ENCODE measurements at places on chromosomes 3 and 15.

- no peak for DNase-seq
Measured at GRCh38 chr15:63640146-63640545, 43.0 kb downstream of the FBXL22 start.

- no peak for DNase-seq
Measured at GRCh38 chr15:40762919-40763800, 708 bp upstream of the GCHFR start.

DNA sequence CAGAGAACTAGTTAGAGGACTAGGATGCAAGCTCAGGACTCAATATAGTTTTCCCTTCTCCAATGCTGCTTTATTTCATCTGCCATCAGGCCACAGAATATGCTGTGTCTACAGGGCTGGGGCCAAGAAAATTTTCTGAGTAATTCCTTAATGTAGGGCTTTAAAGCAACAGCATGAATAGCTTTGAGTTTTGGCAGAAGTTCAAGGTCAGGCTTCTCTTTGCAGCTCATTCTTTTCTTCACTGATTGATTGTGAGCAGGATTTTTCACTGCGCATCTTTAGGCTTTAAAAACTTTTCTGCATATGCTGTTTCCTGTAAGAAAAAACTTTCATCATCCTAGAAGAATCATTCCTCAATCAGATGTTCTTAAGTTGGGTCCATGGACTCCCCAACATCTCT is 4.6 kb downstream of the TMEM108 start:
- no peak for DNase-seq

DNA sequence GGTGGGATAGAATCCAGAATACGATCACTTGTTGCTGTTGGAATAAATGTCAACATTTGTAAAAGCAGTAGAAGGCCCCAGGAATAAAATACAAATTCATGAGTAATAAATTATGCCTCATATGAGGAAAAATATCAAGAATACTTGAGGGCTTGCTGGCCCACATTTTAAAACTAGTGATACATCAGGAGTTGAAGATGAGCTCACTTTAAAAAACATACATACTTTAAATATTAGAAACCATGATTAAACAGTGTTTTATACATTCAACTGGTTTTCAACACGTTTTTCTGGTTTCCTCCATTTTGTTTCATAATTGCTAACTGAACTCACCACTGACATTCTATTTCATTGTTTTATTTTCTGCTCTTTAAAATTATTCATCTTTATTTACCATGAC is 141.4 kb downstream of the TFG start:
- no peak for DNase-seq

GRCh38 chr3:170037463-170038433 is at the start of gene GPR160:
Gene GPR160, plus strand, starts transcription at chr3:170037995. Its CDS starts 45,978 bp downstream, at chr3:170083973.
- peak; percentile 77 for DNase-seq

GRCh38 chr15:95837341-95838004 is 493.0 kb upstream of the NR2F2 start:
- DNase-seq = no peak

- no peak for DNase-seq
Measured at GRCh38 chr15:93129702-93130488, 40.9 kb upstream of the RGMA start.

- DNase-seq = no peak
Measured at GRCh38 chr3:70201975-70202374, 110.5 kb downstream of the MDFIC2 start.

DNA sequence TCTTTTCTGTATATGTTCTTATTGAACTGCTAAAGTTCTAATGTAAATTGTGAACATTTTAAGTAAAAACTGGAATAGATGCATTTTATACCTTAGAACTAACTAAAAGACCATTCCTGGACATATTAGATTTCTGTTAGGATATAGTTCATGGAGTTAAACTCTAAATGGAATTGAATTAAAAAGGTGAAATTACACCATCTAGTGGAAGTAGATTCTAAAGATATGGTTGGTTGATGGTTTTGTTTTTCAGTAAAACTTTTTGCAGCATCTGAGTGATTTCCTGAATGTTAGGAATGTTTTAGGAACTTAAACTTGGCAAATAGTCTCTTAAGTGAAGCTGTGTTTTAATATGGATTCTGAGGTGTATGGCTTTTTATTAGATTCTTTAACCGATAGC is 96.8 kb downstream of the SLMAP start:
- DNase-seq = no peak

- no peak for DNase-seq
Measured at GRCh38 chr3:108100906-108101660, 10.3 kb upstream of the CD47 start.

GRCh38 chr3:141081141-141081795 is 30.1 kb downstream of the SPSB4 start:
- DNase-seq = no peak

DNA sequence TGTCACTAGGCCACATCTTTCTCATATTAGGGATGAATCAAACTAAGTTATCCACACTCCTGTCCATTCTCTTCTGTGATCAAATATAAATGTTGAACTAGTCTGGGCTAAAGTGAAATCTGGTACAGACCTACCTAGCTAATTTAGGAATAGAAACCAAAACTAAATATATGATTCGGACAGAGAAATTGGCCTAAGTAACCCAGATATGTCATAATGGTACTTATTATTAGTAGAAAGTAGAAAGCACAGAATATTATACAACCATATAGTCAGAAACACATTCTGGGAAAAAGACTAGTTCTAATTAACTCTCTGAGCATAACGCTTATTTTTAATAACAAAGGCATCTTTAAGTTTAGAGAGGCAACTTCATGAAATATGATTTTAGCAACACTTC is 389.0 kb downstream of the LSAMP start:
- no peak for DNase-seq

GRCh38 chr3:144263706-144264105 is 292.1 kb downstream of the DIPK2A start:
- DNase-seq = no peak

GRCh38 chr3:34884007-34884406 is 755.3 kb upstream of the ARPP21 start:
- no peak for DNase-seq

DNA sequence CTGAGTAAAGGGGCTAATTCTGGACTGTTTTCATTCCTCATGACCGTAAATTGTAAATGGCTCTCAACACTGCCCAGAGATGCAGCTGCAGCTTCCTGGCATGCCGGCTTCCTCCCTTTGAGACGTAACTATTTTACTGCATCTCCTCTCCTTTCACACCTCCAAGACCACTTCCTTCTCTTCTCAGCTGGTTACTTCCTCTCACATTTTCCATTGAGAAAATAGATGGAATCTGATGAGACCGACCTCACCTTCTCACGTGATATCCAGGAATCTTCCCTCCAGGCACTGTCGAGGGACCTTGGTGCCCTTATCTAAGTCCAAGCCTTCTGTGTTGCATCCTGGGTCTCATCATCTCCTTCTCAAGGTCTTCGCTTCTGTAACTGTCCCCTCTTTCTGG is 12.7 kb downstream of the LYSMD4 start:
- DNase-seq = no peak

GRCh38 chr3:124351430-124352148 is 359.7 kb upstream of the ROPN1 start:
- DNase-seq = no peak

GRCh38 chr15:51137024-51137423 is 42.3 kb upstream of the TNFAIP8L3 start:
- DNase-seq = no peak

GRCh38 chr3:42608581-42608980 is 8.1 kb downstream of the NKTR start:
- DNase-seq = no peak

- no peak for DNase-seq
Measured at GRCh38 chr3:189214651-189215050, 42.9 kb downstream of the TPRG1 start.

DNA sequence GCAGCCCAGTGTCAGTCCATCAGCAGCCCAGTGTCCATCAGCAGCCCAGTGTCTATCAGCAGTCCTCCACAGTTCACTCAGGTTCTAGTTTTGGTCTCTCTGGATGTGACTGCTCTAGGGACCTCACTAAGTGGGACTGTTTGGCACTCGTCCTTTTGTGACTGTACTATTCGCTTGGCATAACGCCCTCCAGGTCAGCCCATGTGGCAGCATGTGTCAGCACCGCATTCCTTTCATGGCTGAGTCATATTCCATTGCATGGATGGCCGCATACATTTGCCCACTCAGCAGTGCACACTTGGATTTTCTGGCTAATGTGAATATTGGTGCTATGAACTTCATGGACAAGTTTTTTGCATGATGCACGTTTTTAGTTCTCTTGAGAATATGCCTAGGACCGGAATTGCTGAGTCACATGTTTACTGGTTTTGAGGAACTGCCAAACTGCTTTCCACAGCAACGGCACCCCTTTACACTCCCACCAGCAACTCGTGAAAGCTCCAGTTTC is 16.4 kb downstream of the CHST13 start:
- no peak for DNase-seq

- DNase-seq = no peak
Measured at GRCh38 chr15:60540002-60540651, 61.2 kb upstream of the ICE2 start.

DNA sequence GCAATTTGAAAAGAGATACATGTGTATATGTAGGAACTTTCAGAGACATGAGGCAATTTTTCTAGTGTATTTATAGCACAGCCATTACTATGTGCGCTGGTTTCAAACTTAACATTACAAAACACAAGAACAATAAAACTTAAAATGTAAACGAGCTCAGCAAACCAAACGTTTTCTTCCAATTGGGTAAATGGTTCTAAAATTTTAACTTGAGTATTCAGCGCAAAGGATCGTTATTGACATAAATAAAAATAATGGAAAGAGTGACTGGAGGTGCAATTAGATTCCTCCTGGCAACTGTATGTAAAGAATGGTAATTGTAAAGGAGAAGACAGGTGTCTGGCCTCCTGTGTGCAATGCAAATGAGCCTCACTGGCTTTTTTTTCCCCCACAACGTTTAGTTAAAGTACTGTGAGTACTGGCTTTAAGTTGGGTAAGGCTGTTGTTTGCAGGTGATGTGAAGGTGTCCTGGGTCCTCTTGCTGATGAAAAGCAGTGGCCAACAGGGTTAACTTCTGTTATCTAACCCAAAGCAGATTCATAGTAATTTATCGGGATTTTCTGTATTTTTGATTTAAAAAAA is 14.1 kb upstream of the GADL1 start:
- DNase-seq = no peak

- DNase-seq = no peak
Measured at GRCh38 chr3:165799026-165799425, 38.2 kb downstream of the BCHE start.

DNA sequence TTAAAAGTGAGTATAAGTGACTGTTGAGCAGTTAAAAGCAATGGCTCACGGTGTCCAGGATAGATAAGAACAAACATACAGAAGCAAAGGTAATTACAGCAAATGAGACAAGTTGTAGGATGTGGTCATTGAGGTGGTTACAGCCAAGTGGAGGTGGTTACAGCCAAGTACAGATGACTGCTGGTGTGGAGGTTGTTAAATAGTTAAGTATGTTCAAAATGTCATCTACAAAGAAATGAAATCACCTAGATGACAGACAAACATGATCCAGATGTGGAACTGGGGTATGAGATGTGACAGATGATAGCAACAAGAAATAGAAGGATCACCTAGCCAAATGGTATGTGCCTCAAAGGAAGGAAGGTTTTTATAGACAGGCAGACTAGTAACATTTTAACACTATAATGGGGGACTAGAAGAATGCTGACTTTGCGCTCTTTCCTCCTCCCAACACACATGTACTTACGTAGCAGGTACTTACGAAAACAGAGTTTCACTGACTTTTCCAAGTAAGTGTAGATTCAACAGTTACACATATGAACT is 6.8 kb upstream of the ANKRD28 start:
- DNase-seq = no peak

DNA sequence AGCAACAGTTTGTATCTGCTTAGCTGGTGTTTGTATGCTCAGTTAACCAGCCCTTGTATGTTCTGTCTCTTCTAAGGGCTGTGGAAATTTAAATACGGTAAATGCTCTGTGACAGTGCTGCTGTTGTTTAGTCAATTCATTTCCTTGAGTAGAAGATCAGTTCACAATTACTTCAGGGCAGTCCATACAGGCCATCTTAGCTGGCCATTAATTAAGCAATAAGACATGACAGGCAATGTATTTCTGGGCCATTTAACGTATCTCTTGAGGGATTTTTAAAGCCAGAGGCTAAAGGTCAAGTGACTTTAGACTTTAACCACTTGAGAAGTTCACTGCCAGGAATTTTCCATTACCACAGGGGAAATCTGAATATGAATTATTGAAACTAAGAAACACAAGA is 351.8 kb downstream of the ZIC1 start:
- DNase-seq = no peak

DNA sequence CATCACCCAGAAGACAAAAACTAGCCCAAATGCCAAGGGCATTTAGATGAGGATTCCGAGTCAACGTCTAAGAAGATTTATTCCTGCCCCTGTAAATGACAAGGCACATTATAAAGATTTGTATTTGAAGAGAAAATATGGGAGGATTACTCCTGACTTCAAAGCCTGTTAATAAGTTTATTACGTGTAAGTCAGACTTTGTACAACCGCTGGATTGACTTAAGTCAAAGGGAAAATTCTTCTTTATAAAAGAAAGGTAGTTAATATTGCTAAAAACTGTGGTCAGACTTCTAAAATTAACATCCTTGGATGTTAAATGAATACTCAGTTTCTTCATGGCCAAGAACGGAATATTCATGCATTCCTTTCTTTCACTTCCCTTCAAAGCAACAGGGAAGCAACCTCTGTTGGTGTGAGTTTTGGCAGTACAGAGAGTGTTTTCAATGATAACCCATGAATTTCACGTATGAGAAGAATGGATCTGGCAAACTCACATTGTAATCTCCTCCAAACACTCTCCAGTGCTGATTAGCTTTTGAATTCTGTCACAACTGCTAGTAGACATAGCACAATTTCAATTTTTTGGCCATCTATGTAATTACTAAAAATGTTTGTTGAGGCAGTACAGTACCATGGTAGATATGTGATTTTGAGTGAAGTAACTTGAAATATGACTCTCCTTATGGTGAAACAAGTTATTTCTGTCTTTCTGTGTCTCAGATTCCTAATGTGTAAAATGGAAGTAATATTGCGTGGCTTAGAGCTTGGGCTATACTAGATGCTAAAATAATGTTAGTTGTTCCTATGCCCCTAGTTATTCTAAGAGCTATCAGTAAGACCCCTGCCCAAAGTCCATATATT is 62.0 kb downstream of the PLD1 start:
- no peak for DNase-seq

- no peak for DNase-seq
Measured at GRCh38 chr3:61774279-61774890, 213.0 kb downstream of the PTPRG start.

DNA sequence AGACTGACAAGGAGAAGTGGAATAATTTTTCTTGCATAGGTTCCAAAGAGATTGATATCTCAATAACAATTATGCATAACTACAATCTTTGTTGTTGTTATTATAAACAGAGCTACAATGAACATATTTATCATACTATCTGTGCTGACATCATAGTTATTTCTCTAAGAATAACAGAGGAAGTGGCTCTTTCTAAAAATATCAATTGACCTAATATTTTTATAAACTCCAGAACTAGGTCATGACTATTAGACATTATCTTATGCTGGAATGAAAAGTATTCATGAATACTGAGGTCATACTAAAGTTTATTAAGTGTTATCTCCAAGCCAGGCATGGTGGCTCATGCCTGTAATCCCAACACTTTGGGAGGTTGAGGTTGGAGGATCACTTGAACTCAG is 114.1 kb downstream of the DCLK3 start:
- no peak for DNase-seq
